Stimulated activated CD4-positive, alpha-beta T cell treated with anti-CD3 and anti-CD28 coated beads, TNF-alpha, amount 100 ng/mL, for 4 hours (primary cell): ENCODE measurements at places on chromosomes 2 and 18.

DNA sequence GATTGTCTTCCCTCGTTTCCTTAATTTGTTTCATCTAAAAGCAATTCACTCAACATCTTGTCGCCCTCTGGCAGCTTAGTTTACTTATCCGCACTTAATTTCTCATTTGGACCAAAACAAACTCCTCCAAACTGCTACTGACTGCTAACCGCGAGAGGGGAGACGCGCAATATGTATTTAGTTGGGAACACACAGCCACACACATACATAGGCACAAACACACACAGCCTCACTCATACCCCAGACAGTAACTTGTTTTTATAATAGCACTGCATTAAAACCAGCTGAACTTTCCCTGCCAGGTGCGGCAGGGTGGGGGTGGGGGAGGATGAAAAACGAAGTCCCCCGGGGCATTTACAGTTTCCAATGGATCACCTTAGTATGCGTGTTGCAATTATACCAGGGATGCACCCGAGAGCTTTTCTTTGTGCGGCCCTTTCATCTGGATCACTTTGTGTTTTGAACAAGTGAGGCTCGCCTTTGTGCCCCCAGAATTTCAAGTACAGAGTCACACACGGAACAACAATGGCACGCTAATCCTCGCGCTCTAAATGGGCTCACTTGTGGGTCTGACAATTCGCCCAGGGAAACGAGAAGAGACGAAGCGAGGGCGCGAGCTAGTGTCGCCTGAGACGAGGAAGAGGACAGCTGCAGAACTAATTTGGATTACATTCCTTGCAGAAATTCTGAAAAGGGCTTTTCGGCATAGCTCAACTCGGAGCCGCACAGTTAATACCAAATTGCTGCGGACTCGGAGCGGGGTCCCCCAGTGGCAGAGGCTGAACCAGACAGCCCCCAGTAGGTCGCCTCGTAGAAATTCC lies 2.4 kb downstream of the ERBB4 start:
- DNase-seq = no peak

DNA sequence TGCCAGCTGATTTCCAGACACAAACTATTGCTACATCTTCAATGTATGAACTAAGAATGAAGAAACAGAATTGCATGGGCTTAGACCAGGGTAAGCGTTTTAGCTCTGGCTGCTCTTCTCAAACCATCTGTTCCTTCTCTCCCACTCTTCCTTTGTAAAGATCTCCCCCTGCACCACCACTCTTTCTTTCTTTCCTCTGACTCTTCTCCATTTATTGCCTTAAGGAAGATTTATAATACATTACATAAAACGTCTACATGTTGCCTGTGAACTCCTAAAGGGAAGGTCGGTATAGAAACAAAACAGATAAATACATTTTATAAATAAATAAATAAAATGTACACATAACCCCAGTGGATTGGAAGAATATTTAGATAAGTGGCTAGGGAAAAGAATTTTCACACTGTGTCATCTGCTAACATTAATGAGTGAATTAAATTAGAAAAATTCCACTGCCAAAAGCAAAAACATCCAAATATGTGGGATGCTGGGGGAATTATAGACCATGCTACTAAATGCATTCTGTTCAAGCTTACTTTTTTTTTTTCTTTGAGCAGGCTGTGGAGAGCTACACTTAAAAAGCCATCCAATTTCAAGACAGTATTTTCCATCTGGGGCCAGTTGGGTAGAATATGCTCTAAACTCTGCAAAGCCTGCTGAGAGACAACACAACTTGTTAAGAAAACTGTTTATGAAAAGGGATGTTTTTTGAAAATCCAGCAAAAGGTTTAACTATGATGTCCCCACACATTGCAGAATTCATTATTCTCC lies 41.5 kb downstream of the NCKAP5 start:
- DNase-seq = no peak

GRCh38 chr18:38654946-38655345 lies 1089.3 kb upstream of the CELF4 start:
- no peak for DNase-seq

GRCh38 chr2:187586011-187586641 lies 31.9 kb upstream of the TFPI start:
- no peak for DNase-seq

- no peak for DNase-seq
Measured at GRCh38 chr2:145036421-145037011, 516.6 kb upstream of the ZEB2 start.

GRCh38 chr2:223870840-223871611 lies 33.6 kb upstream of the AP1S3 start:
- DNase-seq = no peak

- no peak for DNase-seq
Measured at GRCh38 chr2:133651861-133652260, 83.6 kb upstream of the NCKAP5 start.

DNA sequence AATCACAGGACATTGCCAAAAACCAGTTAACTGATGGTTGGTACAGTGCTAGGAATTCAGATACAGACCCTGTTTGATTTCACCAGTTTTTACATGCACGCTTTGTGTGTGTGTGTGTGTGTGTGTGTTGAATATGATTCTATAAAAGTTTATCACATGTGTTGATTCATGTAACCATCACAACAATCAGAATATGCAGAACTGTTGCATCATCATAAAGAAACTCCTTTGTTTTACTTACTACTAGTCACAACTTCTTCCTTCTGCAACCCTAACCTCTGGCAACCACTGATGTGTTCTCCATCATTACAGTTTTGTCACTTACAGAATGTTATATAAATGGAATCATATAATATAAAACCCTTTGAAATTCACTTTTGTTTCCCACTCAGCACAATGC lies 144.8 kb upstream of the CYP26B1 start:
- no peak for DNase-seq

DNA sequence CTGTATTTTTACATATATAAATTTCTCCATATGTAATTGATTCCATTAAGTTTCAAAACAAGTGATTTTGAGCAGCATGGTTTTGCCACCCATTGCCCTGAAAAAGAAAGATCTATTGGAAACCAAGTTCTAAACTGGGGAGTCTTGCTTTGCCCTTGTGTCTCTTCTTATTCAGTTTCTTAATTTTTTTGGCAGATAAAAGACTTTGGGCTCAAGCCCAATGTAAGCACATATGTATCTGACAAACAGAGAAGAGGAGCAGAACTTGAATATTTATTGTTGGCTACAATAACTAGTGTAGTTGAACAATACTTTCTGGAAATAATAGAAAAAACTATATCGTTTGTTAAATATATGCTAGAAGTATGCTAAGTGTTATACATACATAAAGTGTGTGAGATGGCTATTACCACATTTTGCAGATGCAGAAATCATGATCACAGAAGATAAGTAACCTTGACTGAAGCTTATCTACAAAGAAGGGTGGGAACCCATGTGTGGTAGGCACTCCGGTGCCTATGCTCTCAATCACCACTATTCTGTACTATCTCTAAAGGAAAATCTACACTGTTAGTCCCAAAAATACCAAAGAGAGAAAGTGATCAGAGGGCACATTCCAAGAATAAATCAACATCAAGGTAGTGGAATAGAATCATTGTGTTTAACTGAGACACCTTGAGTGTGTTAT lies 109.1 kb downstream of the PLA2R1 start:
- no peak for DNase-seq

DNA sequence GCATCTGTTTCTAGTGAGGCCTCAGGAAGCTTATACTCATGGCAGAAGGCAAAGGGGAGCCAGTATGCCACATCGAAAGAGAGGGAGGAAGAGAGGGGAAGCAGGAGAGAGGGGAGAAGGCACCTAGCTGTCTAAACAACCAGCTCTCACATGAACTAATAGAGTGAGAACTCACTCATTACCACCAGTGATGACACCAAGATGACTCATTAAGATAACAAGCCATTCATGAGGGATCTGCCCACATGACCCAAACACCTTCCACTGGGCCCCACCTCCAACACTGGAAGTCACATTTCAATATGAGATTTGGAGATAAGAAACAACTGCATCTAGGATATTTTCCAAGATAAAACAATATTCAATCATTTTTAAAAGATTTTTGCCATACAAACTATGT lies 753.9 kb upstream of the ZEB2 start:
- no peak for DNase-seq

DNA sequence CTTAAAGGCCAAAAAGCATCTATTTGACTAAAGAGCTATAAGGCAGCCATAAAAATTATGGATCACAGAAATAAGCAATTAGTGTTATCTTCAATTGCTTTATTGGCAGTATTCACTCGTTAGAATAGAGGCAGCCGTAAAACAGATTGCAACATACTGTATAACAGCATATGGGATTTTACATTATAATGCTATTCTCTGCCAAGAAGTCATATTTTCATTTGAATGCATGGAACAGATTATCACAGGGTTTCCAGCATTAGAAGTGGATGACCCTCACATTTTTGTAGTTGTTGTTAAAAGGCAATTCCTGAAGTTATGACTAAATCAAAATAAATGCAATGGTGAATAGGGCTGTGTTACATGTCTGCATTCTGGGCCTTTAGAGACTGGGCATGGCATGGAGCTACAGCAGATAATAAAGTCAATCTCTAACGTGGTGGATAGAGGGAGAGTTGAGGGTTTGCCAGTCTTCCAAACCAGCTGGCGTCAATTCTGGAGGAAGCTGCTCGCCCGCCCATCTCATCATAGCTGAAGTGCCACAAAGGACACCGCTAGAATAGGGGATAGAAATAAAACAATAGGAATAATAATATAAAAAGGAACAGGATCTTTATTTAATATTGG lies 155.4 kb upstream of the VRK2 start:
- DNase-seq = no peak

DNA sequence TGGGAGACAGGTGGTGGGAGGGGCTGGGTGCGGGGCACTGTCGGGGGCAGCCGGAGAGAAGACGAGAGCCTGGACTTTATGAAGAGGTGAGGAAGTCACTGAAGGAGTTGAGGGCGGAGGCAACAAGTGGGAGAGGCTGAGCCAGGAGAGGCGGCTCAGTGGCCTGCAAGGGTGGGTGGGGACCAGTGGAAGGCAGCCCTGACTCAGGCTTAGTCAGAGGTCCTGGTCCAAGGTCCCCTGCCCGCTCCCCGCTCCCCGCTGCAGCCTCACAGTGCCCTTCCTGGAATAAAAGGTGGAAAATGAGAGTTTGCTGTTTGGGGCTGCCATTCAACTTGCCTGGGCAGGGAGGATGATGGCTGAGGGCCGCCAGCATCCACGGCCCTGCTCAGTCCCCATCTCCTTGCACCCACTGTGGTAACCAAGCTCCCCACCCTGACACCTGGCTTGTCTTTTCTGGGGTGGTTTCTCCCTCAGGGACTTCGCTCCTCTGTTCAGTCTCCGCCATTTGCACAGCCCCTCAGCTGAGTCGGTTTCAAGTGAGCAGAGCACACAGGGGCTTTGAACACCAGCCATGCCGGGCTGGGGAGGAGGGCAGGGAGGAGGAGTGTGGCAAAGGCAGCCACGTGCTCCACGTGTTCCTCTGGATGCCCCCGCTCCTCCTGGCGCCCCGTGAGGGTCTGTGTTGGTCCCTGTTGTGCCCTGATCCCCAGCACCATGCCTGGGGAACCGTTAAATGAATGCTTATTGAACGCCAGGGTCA lies 13.7 kb upstream of the RALB start:
- no peak for DNase-seq

- DNase-seq = no peak
Measured at GRCh38 chr2:175439416-175439815, 257.9 kb upstream of the ATP5MC3 start.

- no peak for DNase-seq
Measured at GRCh38 chr2:44778671-44779476, 162.6 kb upstream of the SIX3 start.

DNA sequence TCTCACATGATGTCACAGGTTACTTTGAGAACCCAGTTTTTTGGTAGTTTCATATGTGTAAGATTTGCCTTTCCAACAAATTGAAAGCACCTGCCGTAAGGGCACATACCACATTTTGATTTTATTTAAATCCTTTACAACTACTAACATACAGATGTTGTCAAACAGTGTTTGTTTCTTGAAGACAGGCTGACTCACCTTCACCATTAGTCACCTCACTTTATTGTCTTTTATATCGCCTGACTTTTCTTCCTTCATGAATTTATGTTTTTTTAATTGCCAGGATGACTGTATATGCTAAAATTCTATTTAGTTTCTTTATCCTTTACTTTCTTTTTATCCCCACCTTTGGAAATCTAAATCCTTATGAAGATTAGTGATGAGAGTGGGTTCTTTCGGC lies 886.7 kb downstream of the SUCLG1 start:
- DNase-seq = no peak

- no peak for DNase-seq
Measured at GRCh38 chr2:209495855-209496585, 72.2 kb downstream of the MAP2 start.

- DNase-seq = no peak
Measured at GRCh38 chr18:26181343-26181826, 44.9 kb upstream of the TAF4B start.

DNA sequence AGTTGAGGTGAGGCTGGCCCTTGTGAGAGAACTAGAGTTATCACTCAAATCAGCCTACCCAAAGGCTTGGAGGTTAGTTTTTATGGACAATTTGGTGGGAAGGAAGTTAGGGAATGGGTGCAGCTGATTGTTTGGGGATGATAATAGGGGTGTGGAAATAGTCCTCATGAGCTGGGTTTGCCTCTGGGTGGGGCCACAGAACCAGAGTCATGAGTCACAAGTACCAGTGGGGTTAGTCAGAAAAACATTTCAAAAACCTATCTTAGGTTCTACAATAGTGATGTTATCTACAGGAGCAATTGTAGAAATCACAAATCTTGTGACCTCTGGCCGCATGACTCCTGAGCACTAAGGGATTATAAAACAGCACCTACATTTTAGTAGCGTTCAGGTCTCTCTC lies 630.1 kb upstream of the PIK3C3 start:
- DNase-seq = no peak

DNA sequence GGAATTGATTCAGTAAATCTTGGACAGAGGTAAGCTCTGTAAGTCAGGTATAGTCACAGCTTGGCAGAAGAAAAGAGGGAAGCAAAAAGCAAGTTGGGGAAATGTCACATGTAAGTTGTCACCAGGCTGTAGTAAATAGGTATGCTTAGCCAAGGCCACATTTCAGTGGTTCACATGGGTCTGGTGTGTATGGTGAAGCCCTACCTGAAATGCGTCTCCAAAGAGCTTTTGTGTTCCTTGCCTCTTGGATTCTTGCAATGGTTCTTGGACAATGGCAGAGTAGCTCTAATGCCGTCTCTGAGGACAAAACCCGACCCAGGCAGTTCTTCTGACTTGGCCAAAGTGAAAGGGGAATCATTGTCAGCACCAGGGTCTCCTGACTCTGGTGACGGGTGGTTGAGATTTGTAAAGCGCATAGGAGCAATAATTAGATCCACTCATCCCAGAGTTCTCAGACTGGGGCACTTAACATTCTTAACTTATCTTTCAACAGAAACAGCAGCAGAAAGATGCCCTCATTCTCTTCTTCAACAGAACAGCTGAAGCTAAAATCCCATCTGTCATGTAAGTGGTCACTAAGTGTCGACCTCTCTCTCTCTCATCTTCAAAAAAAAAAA lies 34.4 kb upstream of the RPL37A start:
- no peak for DNase-seq
